NCI-H1694 treated with DMSO at 0.1 percent for 48 hours (cell line): ENCODE measurements at places on chromosomes 16 and 17.
A peak's percentile ranks its signal among the peaks of the same experiment; 100 is the strongest.

DNA sequence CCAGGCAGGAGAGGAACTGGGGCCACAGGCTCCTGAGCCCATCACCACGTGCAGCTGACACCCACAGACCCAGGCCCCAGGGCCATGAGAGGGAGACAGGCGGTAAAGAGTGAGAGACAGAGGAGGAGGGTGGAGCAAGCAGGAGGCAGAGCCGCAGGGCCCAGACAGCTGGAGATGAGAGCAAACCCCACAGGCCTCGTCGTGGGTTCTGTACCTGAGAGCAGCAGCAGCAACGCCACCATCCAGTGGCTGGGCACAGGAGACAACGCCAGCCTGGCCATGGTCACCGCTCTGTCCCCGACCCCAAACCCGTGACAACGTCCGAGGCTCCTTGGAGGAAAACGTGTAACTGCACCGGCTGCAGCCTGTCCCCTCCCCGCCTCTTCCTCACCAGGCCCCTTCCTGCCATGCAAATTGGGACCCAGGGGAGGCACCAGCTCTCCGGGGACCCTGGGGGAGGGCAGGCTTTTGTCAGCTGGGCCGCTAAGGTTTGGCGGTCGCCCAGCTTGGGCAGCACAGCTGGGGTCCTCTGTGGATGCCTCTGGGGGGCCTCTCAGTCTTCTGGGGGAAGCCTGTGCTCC lies at the start of gene CD79B:
Gene CD79B (minus strand): TSS at position 351 of the 581 bp plus-strand sequence. CDS start 70 bp downstream, at position 281.
- no peak for DNase-seq

GRCh38 chr17:31068291-31068690 lies 26.5 kb upstream of the NF1 start:
- peak; percentile 50 for DNase-seq

DNA sequence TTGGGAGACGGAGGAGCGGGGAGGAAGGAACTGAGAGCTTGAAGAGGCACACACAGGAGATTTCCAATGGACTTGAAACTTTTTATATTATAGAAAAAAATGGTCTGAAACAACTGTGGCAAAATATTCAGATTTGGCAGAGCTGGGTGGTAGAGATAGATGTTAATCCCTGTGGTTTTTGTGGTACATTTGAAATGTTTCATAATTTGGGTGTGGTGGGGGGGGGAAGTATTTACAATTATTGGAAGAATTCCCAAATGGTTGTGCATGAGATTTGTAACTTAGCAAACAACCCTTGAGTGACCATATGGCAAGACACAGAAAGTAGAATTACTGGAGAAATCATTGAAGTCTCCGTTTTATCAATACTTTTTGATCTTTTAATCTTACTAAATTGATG lies 588.8 kb upstream of the PSMD7 start:
- no peak for DNase-seq

- DNase-seq = peak; percentile 52
Measured at GRCh38 chr16:71610936-71611871, 14.8 kb upstream of the MARVELD3 start.

DNA sequence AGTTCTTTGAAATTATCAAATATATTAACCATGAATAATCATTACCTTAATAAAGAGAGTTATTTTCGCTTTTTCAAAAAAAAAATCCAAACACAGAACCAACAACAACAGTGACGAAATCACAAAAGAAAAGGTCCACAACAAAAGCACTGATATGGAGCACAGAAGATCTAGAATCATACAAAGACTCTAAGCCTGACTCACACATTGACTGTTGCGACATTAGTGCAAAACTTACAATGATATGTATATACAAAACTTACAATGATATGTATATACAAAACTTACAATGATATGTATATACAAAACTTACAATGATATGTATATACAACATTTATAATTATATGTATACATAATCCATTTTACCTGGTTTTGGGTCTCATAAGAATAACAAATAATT lies 117.7 kb downstream of the USP22 start:
- DNase-seq = no peak

DNA sequence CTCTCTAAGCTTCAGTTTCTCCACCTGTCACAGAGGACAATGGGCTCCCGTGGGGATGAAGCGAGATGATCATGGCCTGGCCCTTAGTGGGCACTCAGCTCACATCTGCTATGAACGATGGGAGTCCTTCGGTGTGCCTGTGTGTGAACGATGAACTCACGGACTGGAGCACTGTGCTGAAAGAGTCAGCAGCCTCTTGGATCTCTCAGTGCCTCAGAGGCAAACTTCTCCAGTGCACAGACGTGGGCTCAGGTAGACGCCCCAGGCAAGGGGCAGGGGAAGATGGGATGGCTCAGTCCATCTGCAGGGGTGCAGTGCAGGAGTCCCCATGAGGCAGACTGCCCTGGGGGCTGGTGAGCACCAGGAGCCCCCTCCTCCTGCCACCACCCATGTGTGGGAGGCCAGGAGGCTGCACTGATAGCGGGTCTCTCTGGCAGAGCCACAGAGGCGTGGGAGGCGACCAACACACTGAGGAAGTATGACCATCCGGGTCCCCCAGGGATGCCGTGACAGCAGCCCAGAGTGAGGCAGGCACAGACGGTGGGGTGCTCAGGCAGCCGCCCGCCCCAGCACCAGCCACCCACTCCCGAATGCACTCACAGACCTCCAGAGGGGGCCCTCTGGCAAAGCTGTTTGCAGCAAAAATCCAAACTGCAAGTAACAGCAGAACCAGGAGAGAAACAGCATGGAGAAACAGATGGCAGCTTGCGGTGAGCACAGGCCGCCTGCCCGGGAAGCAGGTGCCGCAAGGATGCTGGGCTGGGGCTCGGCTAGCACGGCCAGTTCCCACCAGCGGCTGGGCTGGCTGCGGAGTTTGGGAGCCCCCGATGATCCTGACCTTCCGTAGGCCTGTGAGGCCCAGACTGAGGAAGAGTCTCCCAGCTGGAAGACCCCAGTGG lies 82.7 kb downstream of the RPH3AL start:
- peak; percentile 93 for DNase-seq

GRCh38 chr17:54979657-54980056 lies 11.1 kb downstream of the STXBP4 start:
- no peak for DNase-seq

- DNase-seq = no peak
Measured at GRCh38 chr17:31560616-31561235, 169.3 kb downstream of the RAB11FIP4 start.

- DNase-seq = no peak
Measured at GRCh38 chr17:1752425-1753262, 9.2 kb upstream of the SERPINF1 start.

DNA sequence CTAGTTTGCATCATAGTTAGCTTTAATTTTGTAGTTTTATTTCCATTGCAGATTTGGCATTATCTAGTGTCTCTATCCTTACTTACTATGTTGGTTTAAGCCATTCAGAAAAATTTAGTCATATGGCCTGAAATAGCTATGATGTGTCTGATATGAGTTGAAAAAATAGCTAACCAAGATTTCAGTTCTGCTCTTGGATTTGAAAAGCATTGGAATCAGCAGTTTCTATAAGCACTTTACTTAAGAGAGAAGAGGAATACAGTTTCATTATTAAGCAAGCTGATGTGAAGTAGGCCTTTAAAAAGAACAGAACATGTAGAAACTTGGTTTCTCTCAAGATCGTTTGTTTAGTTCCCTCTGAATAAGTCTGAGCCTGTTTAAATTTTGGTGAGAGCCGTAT lies 25.9 kb downstream of the LPCAT2 start:
- no peak for DNase-seq

GRCh38 chr16:49811644-49812334 lies 44.1 kb downstream of the ZNF423 start:
- DNase-seq = no peak

GRCh38 chr16:71264299-71264698 lies 24.9 kb downstream of the CMTR2 start:
- no peak for DNase-seq

- DNase-seq = no peak
Measured at GRCh38 chr16:64996641-64997040, 125.2 kb downstream of the CDH11 start.

GRCh38 chr17:11880714-11881113 lies 116.6 kb downstream of the ZNF18 start:
- DNase-seq = no peak

DNA sequence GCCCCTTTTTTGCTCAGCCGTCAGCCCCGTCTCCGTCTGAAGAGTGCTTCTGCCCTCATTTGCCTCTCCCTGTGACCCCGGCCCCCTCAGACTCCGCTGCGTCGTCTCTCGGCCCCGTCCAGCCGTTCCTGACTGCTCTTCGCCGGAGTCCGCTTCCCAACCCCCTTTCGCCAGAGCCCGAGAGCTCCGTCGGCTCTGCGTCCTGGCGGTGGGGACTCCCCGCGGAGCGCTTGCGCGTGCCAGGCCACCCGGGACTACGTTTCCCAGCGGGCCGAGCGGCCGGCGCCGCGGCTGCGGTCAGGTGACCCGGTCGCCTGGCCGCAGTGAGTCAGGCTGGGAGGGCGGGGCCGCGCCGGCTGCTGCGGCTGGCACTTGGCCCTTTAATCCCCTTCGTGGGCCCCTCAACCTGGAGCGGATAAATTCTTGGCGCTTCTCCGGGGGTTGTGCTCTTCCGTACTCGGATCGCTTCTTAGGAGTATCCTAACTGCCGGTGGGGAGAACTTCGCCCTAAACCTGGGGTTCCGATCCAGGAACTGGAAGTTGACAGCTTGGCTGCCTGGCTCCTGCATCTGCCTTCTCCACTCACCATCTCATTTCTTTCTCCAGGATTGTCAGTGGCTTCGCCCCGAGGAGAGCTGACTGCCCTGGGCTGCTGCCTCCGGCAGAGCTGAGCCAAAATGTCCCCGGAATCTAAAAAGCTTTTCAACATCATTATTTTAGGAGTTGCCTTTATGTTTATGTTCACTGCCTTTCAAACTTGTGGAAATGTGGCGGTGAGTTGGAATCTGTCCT lies at the start of gene MFSD11:
Gene MFSD11 (plus strand): TSS at position 444 of the 792 bp plus-strand sequence. CDS start 234 bp downstream, at position 678.
- peak; percentile 97 for DNase-seq

- DNase-seq = no peak
Measured at GRCh38 chr17:68993112-68993511, 37.9 kb upstream of the ABCA8 start.

- peak; percentile 93 for DNase-seq
Measured at GRCh38 chr17:4948931-4949320, 596 bp upstream of the PFN1 start.

DNA sequence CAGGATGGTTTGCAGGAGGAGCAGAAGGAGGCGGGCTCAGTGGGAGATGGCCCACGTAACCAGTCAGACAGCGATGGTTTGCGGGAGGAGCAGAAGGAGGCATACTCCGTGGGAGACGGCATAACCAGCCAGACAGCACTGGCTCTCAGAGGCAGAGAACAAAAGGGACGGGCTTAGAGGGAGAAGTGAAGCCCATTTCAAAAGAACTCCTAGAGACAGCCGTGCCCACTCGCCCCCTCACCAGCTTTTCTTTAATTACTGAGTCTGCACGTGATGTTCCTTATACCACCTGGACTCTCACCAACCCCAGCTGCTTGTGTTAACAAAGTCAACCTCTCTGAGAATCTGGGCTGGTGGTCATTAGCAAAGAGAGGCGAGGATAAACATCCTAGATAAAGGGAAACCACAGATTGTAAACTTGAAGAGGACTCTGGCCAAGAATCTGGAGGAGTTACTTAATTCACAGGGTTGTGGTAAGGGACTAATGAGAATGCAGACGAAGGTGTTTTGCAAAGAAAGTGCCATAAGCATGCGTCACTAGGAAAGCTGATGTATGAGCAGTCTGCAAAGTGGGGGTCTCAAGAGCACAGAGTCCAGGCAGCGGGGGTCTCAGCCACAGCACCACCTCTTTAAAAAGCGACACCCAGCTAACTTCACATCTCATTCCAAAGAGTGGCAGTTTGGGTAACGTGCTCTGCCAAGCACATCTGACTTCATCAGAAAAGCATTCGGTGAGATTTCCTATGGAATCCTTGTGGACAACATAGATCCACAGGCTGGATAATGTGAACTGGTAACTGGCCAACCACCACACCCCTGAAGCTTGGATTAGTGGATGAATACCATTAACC lies 51.7 kb downstream of the NXN start:
- no peak for DNase-seq

DNA sequence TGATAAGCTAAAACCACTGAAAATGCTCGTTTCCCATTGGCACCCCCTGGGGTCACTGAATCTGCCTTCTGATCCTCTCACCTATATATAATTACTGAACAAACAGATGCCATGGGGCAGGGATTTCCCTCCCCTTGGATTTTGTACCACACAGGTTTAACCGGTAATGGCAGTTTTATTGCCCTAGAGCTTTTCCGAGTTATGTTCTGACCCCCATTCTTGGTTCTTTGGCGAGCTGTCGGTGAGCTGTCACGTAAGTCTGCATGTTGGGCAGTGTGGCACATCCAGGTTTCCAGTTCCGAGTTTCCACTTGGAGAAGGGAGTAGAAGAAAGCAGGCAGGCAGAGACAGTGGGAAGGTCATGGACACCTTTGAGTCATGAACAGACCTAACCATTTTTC lies 7.1 kb downstream of the TMEM97 start:
- no peak for DNase-seq

DNA sequence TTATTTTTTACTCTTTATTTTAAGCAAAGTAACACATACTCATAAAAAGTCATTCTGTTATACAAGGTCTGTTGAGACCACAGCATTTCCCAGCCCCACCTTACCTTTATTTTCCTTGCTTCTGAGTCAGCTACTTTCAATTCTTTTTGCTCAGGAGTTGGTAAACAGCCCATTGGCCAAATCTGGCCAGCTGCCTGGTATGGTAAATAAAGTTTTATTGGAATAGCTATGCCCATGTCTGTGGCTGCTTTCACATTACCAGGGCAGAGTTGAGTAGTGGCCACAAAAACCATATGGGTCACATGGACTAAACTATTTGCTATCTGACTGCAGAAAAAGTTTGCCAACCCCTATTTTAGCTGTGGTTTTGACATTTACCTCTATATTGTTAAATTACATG lies 3.4 kb upstream of the NSRP1 start:
- DNase-seq = no peak

GRCh38 chr17:62051053-62051452 lies 14.0 kb downstream of the MED13 start:
- DNase-seq = no peak

DNA sequence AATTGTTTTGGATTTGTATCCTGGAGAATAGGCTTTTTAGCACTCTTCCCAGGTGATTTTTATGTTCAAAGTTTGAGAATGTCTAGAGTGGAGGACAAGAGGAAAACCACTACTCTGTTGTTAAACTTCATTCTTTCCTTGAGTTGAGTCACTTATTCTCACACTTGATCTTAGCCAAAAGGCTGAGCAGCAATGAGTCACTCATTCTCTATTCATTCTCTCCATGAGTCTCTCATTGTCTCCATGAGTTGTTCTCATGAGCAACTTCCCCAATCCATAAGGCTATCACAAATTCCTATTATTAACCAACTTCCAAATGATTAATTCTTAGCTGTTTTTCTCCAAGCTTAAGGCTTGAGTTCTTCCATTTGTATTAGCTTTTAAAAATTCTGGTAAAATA lies 1393.3 kb downstream of the CDH8 start:
- no peak for DNase-seq

DNA sequence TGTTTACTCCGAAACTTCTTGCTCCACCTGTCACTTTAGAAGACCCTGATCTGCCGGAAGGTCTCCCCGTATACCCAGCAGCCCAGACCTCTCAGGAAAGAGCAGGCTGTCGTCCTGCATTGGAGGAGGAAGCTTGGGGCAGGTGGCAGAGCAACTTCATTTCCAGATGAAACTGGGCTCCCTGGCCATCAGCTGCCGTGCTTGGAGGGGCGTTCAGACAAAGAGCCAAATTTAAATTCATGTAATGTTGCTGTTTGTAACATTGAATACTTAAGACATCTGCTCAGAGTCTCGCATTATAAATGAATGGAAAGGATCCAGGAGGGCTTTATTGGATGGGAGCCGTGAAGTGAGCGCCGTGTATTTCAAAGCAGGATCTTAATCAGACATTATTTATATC lies 628.5 kb downstream of the MAF start:
- no peak for DNase-seq
